Muscle of leg (tissue), 16 donors: ENCODE measurements at places on chromosomes 12 and 14. TPM values are rescaled to one million over a fixed set of nuclear protein-coding genes. Genes with fewer than 3 reads are reported as not detected.

DNA sequence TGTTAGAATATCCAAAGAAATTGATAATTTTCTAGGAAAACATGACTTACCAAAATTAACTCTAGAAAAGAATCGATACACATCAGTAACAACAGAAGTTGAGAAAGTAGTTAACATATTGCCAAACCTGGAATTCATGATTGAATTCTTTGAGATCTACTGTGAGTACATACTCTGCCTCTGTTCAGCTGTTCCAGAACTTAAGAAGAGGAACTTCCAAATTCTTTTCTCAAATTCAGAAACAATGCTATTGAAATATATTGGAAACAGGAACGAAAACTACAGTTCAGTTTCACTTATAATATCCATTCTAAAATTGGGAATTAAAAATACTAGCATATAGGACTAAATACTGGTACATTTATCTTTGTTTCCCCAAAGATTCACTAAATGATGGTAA is 57.9 kb downstream of the MARK3 start:
- DNase-seq: no peak

DNA sequence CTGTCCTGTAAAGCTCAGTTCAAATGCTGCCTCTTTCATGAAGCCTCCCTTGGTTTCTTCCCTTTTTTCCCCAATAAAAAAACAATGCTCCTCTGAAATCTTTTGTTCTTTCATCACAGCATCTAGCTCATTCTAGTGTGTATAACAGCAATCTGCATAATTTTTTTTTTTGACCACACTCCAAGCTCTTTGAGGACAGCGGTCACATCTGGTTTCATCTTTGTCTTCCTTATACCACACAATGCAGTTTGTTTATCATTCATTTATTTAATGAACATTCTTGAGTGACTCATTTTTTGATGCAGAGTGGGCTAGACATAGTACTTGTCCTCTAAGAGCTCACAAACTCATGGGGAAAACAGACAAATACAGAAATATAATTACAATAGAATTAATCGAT is 7.3 kb downstream of the GNG2 start:
- DNase-seq: no peak

GRCh38 chr12:49357103-49357678 is 10.1 kb upstream of the SPATS2 start:
- peak; percentile 56 for DNase-seq

The PRPF40B gene
- 15.1 TPM for total RNA-seq

The PCED1B gene
- total RNA-seq: 0.22 TPM
